ENCODE measurements at places on chromosomes 7 and 10.

DNA sequence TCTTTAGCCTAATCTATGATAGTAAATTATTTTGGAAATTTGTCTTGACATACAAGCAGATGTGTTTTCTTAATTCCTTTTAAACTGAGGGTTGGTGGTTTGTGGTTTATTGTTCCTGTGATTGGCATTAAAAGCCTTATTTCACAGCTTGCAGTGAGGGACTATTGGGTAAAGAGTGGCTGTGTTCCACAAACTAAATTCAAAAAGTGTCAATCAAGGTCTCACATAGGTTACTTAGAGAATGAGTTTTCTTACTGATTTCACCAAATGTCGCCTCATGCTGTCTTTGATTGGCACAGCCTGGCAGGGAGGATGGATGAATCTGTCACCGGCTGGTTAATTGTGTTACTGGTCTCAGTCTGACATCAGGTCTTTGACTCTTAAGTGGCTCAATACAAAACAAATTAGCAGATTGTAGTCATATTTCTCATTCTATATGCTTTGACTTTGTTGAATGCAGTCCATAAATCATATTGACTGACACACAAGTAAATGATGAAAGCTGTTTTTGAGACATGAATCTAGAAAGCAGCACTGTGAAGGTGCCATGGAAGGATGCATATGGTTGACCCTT is 66.8 kb upstream of the CYP26C1 start:
- DNase-seq = no peak

DNA sequence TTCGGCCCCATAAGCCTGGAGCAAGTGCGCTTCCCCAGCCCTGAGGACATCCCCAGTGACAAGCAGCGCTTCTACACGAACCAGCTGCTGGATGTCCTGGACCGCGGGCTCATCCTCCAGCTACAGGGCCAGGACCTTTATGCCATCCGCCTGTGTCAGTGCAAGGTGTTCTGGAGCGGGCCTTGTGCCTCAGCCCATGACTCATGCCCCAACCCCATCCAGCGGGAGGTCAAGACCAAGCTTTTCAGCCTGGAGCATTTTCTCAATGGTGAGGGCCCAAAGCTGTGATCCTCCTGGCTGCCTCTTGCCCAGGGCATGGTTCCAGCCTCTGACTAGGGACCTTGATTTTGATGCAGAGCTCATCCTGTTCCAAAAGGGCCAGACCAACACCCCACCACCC is 10.1 kb downstream of the IRF5 start:
- no peak for DNase-seq

DNA sequence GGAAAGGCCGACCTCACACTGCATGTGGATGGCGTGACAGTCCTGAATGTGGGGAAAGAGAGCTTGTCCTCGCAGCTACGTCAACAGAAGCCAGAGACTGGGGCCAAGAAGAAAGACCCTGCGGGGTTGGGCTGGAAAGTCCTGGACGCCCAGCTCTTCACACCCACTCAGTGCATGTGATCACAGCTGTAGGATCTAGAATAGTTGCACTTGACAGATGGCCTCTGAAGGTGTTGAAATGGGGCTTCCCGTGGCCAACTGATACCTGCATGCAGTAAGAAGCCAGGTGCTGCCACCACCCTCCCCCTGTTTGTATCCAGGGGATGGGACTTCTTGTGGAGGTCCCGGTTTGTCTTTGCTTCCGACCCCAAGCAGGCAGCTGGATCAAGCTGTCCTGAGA is 34.1 kb upstream of the OCM2 start:
- DNase-seq = no peak

- no peak for DNase-seq
Measured at GRCh38 chr7:16320099-16320660, 101.2 kb downstream of the CRPPA start.

DNA sequence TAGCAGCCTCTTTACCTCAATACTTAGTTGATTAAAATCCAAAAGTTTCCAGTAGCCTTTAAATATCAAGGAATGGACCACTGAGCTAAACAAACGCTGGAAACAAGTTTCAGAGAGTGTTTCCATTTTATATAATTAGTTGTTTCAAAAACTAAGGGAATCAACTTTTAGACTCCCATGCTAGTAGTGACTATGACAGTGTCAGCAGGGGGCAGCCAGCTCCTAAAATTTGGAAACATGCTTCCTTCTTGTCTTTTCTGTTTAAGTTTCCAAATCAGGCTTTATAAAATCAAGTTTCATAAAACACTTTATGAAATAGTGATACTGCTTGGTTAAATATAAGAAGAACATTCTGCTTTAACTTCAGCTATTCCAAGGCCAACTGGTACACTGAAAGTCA is 138.2 kb upstream of the TMEM229A start:
- DNase-seq = peak; percentile 16

- DNase-seq = no peak
Measured at GRCh38 chr7:115476671-115477181, 553.8 kb downstream of the TFEC start.

DNA sequence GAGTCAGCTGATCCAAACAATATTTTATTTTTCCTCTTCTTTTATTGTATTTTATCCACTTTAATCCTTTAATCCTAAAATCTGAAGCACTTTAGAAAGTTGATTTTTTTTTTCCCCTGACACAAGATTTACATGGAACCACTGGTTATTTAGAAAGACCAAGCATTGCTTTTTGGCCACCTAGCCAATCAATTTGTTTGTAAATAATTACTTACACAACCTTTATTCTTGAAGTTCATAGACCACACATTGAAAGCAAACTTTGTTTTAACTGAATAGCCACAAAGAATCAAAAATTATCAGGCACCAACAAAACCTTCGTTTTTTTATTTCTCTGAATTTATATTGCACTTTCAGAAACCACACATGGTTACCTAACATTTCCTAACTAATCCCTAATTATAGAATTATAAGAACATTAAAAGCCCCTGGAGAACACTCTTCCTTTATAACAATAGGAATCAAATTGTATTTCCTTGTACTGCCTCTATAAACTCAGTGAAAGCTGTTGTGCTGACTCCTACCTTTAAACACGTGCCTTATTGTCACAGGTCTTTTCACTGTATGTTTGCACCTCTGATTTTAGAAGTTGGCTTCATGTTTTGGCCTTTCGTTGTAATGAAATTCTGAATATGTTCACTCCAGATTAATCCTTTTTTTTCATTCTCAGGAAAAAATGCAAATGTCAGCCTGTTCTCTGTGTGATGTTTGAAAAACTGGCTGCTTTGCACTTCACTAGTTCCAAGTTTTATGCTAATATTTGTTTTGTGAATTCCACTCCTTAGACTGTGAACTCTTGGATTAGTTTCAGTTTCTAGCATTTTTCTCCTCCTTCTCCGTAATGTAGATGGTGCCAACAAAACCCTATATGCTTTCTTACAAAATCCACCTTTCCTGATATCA is 1511.9 kb downstream of the REEP3 start:
- DNase-seq = no peak

DNA sequence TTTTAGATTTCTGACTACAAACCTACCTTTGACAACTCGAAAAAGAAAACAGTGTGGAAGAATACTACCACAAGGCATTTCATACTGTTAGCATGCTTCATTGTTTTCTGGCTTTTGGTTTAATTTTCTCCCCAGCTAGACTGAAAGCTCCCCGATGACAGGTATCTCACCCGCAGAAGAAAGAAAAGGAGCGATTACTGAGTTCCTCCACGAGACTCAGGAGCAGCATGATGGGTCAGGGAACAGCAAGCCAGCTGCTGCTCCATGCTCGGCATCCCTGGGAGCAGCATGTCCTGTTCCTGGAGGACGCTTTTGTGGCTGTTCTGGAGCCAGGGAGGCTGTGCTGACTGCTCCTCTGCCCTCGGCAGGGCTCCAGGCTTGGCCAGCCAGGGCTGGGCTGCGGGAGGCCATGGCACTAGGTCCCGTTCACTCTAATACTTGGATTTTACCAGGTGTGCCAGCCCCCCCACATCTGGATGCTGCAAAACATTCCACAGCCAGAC is 133.4 kb downstream of the PRKAG2 start:
- no peak for DNase-seq

- no peak for DNase-seq
Measured at GRCh38 chr10:31147210-31147608, 115.5 kb upstream of the ZNF438 start.

- no peak for DNase-seq
Measured at GRCh38 chr10:10629512-10629911, 388.2 kb upstream of the CELF2 start.

DNA sequence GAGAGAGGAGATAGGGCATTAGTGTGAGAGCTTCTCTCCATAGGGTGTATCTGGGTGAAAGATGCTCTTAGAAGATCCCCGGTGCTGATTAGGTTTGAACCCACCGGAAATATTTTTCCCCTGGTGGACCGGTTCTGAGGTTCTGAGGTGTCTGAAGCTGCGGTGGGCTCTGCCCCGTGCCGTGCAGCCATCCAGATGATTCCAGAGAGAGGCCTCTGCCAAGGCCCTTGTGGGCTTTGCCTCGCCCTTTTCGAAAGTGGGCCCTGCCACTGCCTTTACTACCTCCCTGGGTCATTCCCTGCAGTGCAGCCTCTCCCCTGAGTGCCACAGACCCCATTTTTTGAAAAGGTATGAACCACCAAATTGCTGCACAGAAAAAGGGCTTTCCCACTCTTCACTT is 2.8 kb downstream of the GIMAP8 start:
- no peak for DNase-seq

DNA sequence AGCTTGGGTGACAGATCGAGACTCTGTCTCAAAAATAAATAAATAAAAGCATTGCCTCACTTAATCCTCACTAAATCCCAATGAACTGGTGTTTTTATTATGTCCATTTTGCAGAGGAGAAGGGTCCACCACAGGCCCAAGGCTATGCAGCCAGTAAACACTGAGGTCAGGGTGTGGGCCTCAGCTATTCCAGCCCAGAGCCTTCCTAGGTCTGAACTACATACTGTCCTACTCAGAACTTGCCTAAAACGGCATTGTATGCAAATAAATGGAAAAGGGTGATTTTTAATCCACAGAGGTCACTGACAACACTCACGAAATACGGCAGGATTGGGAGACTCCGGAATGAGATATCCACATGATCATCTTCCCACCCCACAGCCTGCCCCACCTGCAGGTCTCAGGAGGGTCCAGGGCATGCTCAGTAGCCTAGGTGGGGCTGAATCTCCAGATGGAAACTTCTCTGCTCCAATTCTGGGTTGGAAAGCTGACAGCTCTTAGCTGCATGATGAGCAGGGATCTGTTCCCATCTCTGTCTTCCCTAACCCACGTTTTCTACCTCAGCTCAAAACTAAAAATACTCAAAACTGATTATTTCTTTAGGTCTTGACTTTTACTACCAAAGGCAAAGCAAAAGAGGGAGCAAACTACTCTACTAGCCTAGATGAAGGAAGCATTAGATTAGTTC is 121.0 kb downstream of the SORBS1 start:
- DNase-seq = no peak

- no peak for DNase-seq
Measured at GRCh38 chr10:2980116-2980515, 87.2 kb upstream of the PFKP start.

DNA sequence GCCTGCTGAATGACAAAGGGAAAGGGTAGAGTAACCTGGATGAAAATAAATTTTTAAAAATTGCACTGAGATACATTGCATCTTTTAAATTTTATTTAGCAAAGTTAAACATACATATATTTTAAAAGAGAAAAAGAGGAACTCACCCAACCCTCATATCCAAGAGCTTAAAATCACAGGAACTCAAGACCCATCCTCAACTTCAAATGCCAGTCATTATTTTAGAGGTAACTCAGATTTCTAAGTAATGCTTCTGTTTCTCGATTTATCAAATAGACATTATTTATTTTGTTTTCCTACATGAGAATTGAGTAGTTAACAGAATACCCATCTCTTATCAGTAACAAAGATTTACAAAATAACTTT is 32.4 kb upstream of the KMT2E start:
- no peak for DNase-seq

DNA sequence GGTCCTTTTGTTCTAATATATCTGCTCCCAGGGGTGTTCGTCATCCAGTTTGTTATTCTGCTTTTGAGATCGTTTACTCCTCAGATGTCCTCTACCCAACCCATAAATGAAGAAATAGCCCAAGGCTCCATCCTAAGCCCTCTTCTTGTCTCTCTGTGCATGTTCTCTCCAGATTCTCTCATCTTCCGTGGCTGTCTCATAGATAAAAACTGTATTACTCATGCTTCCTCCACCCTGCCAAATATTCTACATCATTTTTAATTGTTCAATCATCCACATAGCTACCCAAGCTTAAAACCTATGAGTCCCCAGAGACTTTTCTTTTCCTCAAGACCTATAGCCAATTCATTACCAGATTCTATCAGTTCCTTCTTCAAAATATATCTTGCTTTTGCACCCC is 44.9 kb downstream of the CAV1 start:
- DNase-seq = peak; percentile 34

GRCh38 chr10:62514079-62514693 is 140.0 kb downstream of the ZNF365 start:
- no peak for DNase-seq

GRCh38 chr10:78436706-78437406 is 403.2 kb downstream of the RPS24 start:
- DNase-seq = no peak

DNA sequence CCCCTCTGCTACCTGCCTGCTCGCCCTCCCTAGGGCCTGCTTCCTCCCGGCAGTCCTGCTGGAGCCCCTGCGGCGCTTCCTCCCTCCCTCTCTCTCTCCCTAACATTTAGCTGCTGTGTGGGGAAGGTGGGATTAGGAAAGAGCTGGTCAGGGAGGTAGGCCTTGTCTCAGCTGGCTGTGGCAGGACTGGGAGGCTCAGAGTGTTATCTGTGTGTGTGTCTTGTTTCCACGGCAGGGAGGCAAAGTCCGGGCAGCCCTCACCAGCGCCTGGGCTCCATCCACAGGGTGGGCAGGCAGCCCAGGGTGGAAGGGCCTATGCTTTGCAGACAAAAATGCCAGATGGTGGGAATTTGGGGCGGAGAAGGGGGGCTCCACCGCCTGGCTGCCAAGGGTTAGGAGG is 105.7 kb downstream of the RPS24 start:
- DNase-seq = no peak

GRCh38 chr10:125084614-125085257 is 75.6 kb downstream of the CTBP2 start:
- peak; percentile 58 for DNase-seq

DNA sequence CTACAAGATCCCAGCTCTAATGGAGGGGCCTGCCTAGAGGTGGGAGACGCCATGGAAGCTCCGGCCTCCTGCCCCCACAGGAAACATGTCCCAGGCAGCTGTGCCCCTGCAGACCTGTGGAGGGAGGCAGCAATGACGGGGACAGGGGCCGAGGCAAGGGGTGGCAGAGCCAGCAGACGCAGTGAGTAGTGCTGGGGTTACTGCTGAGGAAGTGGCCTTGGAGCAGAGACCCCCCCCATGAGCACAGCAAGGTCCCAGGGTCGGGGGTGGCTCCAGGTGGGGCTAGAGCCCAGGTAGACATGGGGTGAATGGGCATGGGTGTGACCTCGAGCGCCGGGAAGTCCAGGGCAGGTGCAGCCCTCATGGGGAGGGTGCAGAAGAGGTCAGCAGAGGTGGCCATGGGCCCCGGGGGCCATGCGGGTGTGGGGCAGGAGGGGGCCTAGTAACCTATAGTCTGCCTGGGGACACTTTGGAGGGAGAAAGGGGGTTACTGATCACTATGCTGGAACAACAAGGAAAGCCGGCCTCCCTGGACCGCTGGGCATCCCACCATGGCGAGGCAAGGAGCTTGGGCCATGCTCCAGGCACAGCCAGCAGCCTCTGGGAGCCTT is 45.5 kb downstream of the JAKMIP3 start:
- no peak for DNase-seq

GRCh38 chr7:32378988-32379387 is 111.2 kb downstream of the LSM5 start:
- no peak for DNase-seq
